ELF-1 (cell line): ENCODE measurements at places on chromosomes 4 and X.

DNA sequence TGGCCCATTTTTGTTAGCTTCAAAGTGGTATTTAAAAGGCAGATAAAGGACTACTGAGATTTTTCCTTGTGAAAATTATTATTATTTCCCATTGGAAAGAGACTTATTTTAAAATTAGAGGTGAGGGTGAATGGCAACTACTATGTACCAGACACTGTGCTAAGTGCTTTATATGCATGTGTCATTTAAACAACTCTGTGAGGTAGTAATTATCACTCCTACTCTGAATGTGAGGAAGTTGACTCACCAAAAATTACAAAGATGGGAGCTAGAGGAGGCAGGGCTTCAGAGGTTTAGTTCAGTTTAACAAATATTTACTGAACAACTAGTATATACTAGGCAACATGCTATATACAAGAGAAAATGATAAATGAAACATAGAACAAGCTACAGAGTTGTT, 78.2 kb downstream of the MSL3 start:
- DNase-seq = no peak

GRCh38 chrX:79330022-79330421, 37.1 kb downstream of the ITM2A start:
- peak; percentile 15 for DNase-seq

GRCh38 chrX:47191331-47191730, 2.3 kb upstream of the UBA1 start:
- DNase-seq = peak; percentile 65

- DNase-seq = no peak
Measured at GRCh38 chr4:100284129-100284880, 94.0 kb upstream of the DDIT4L start.

DNA sequence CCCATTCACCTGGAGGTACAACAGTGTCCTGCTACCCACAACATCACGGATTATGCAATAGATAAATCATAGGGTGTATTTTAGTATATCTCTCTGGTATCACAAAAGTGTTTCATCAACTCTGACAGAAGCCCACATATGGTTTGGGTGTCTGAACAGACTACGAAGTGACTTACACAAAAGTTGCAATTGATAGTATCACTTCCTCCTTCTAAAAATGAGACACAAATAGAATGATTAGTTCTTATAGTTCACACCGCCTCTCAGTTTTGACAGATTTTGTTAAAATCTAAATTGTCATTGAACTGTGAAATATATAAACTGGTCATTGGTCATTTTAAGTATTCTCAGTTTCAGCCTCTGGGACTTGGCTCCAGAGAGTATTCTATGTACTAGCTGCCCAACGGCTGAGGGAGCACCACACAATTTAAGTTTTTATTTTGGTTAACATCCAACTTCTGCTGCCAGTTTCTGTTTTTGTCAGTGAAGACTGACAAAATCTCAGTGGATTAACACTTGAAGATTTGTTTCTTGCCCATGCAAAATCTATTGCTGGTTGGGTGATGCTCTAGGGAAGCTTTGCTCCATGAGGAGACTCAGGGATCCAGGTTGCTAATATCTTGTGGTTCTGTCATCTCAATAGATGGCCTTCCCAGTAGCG, 113.8 kb upstream of the PUDP start:
- no peak for DNase-seq

DNA sequence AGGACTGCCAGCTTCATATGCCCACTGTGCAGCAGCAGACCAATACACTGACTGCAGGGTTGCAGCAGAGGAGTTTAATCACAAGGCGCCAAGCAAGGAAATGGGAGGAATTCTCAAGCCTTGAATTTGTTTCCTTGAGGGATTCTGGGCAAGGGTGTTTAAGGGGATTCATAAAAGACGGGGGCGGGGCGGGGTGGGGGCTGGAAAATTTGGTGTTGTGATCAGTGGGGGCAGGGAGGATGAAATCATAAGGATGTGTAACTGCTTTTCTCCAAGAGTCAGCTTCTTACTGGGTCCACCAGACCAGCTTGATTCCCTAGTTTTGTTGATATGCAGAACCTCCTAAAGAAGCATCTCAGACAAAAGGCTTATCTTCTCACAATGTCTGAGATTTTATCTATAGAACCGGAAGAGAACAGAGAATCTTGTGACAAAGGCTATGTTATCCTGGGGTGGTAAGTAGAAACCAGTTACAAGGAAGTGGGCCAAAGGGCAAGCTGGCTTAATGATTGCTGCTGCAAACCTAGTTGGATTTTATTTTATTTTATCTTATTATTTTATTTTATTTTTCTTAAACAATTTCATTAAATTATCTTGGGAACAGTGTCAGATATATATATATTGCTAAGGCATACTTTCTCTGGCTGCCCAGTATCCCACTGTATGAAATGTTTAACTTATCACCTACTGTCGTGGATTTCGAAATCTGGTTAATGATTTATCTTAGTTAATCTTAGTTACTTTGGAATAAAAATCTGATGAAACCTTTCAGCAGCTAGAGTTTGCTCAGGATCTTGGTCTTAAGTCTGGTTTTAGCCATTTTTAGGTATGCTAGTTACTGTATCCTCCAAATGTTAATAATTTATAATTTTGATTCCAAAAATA, 276.4 kb downstream of the RPA4 start:
- peak; percentile 50 for DNase-seq

DNA sequence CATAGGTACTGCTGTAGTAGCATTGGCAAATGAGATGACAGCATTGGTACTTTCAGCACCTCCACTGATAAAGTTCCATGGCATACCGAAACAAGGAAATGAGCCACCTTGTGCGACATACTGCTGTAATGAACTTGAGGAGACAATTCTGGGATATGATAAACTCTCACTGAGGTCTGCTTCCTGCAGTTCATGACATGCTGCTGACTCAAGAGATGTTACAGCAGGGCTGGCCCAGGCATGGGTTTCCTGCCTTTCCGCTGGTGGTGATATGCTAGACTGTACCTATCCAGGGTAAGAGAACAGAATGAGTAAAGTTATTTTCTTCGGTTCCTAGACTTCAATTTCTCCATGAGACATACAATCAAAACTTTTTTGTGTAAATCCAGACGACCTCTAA, 17.1 kb downstream of the BEND2 start:
- DNase-seq = no peak

GRCh38 chrX:108122748-108123147, 31.2 kb downstream of the ATG4A start:
- peak; percentile 56 for DNase-seq

- DNase-seq = no peak
Measured at GRCh38 chr4:74544655-74545361, 99.9 kb downstream of the AREG start.

DNA sequence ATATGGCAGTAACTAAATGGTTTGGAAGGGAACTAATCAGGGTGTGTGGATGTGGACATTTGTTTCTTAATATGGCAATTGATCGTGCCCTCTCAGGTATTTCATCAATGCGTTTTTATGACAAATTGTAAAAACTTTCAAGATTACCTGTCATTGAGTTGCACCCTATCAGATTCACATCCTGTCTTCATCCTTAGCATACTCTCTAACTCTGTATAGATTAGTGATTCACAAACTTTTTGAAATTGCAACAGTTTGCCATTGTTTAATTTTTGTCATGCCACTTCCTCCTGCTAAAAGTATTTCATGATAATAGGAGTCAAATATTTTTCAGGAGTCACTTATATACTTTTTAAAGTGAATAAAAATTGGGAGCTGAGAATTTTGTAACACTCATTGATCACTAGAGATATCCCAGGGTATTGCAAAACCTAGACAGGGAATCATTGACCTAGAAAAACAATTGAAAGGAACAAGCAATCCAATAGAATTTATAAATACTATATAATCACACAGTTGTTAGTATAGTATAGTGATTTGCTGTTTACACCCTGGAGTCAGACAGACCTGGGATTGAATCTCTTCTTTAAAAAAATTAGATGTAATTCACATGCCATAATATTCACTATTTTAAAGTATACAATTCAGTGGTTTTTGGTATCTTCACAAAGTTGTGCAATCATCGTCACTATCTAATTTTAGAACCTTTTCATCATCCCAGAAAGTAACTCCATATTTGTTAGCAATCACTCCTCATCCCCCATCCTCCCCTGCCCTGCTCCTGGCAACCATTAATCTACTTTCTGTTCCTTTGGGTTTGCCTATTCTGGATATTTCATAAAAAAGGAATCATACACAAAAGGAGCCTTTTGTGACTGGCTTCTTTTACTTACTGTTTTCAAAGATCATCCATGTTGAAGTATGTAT, 8.9 kb downstream of the MID2 start:
- no peak for DNase-seq

- DNase-seq = peak; percentile 39
Measured at GRCh38 chr4:83074086-83074704, 39.2 kb downstream of the COPS4 start.

DNA sequence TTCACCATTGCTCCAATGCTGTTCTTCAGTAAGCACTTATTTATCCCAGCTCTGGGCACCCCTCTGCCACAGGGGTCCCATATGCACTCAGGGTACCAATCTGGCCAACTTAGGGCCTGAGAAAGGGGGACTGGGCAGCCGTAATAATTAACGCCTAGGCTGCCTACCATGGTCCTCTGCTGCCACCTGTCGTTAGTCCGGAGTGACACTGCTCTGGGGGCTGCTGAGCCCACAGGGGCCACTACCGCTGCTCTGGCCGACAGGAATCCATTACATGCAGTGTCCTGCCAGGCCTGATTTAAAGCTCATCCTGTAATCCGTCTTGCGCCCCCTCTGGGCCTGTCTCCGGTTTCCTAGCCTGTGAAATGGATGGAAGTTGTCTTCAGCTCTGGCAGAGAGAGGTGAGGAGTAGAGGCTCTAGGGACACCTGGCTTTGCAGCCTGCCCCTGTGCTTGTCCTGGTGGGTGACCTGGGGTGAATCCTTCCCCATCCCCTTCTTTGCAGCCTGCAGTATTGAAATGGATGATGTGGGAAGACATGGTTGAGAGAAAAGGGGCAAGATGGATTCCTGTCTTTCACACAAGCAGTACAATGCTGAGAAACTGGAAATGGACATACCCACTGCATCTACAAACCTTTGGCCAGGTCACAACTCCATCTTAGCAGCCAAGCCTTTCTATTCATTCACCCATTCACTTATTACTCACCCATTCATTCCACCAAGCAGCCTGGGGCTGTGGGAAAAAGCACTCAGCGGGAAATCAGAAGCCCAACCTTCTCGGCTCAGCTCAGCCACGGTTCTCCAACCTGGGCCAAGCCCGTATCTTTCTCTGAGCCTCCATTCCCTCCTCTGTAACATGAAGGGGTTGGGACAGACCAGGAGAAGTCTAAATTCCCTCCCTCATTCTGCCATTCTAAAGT, 116.3 kb upstream of the NALF2 start:
- DNase-seq = peak; percentile 98

GRCh38 chr4:73315091-73315490, 56.5 kb upstream of the ANKRD17 start:
- no peak for DNase-seq

DNA sequence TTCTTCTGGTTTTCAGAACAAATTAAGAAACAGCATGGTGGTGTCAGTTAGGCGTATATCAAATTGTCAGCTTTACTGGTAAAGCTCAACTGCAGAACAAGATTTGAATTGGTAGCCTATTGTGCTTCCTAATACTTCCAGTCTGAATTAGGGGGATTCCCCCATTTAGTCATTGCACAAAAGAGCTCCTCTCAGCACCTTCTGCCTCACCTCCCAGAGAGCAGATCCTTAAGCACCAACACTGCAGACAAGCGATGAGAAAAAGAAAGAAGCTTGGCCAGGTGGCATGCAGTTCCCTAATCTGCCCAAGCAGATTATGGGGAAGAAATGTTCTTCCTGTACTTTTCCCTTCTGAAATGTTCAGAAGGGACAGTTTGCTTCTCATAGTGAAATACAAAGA, 9.2 kb downstream of the MAP9 start:
- DNase-seq = no peak

- DNase-seq = no peak
Measured at GRCh38 chrX:6041630-6042029, 187.0 kb downstream of the NLGN4X start.

DNA sequence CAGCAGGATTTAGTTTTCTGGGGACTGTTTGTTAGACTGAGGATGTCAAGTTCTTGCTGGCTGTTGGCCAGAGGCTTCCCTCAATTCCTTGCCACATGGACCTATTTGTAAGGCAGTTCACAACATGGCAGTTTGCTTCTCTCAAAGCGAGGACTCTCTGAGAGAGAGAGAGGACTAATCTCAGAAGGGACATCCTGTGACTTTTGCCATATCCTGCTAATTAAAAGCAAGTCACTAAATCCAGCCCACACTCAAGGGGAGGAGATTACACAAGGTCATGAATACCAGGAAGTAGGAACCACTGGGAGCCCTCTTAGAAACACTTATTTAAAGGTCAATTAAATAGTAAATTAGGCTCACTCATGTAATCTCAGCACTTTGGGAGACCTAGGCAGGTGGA, 38.2 kb downstream of the PPP1R2C start:
- no peak for DNase-seq

GRCh38 chr4:117770269-117771102, 263.8 kb upstream of the NDST3 start:
- DNase-seq = no peak

DNA sequence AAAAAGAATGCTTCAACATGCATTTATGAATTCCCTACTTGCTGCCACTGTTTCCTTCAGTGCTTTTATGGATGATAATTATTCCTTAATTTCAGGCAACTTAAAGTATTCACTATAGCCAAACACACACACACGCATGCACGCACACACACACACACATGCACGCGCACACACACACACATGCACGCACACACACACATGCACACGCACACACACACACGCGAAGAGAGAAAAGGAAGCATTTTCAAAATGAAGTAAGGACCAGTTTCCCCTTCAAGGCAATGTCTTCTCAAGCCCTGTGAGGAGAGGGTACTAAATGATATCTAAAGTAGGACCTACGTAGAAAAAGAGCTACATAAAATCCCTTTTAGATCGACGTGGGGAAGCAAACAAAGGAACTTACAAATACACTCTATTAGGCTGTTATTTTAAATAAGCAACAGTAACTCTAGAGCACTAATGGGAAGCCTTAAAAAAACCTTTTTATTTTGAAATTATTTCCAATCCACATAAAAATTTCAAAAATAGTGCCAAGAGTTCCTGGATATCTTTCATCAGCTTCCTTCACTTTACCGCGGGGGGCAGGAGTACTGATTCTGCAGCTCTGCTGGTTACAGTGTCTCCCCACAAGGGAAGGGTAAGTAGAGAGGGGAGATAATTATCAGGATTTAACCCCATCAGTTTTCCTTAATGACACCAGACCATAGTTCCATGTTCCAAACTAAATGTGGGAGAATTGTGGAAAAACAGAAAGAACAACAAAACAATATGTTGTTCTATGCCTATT, 13.7 kb downstream of the IRF2 start:
- DNase-seq = no peak

DNA sequence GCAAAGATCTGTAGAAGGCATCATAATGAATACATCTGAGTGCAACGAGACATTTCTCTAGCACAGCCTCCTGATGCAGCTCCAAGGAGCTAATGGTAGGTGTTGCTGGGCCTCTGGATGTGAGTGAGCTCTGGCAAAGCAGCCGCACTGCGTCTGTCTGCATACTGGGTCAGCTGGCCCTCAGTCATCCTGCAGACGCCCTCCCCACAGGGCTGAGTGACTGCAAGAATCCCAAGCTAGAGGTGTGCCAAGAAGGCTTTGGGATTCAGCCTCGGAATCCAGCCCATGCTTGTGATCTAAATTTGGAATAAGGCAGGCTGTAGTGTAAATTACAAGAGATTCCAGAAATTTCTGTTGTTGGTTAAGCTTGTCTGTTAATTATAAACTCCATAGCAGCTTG, 18.5 kb downstream of the HERC3 start:
- DNase-seq = no peak
